ENCODE measurements at places on chromosomes 12 and 14.

DNA sequence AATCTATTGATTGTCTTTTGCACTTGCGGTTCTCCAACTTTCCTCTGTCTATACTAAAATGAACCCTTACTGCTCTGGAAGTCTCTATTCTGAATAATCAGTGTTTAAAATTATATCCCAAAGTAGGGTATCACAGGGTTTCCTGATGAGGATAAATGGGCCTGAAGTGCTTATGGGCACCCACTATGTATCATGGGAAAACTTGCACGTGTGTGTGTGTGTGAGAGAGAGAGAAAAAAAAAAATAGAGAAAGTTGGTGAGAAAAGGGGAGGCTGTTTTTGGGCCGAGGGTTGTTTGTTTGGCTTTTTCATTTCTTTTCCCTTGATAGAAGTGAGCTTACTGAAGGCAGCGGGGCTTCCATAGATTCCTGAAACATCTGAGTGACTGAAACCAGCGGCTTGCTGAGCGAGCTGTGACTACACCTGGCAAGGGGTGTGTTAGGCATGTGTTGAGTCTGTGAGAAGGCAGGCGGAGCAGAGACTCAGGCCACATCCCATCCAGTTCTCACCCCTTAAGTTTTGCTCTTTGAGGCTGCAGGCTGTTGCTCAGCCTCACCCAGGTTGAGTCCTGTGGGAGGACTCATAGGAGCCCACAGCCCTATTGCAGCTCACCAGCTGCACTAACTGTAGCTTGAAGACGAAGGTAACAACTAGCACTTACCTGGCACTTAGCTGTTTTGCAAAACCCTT is 17.2 kb downstream of the PPFIBP1 start:
- no peak for DNase-seq

DNA sequence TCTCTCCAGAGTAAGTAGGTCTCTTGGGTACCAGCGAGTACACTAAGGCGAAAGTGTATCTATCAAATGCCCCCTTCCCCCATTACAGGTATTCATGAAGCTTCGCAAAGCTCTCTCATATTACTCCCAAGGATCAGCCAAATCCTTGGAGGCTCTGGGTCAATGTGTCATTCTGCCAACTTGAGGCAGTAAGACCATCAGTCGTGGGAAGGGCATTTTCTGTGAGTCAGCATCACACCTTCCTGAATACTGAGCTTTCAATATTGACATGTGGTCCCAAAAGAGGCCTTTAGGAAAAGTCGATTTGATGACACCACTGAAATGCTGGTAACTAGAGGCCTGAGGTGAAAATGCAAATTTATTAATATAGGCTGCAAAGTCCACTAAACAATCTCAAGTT is 323.9 kb downstream of the LRIG3 start:
- no peak for DNase-seq

DNA sequence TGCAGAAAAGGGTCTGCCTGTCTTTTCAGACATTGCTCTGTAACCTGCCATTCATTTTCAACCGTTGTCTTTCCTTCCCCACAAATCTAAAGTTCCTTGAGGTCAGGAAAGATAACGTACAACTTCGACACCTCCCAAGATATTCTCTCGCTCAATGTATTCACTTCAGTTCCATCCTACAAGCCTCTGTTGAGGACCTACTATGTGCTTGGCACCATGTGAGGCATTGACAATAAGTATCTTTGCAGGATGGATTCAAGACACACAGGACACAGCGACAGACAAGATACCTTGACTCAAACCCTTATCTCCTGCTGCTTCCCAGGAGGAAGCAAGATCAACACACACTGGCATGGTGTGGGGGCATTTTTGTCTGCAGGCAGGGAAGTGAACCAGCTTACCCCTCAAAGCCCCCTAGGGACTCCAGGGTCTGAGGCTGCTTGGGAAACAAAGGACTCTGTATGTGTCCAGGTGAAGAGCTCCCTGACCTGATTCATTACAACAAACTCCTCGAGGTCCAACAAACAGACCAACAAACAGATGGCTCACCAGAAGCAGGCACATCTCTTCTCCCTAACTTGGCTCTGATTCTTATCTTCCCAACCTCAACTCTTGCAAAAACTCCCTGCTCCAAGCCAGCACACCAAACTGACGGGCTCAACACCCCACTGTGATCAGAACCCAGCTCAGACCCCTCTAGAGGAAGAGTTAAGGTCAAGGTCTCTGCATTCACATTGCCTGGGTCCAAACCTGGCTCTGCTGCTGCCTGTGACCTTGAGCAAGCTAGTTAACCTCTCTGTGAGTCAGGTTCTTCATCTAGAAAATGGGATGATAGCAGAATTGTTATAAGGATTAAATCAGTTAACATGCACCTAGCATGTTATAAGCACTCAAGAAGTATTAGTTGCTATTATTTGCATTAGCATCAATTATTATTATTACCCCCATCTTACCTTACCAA is 6.3 kb downstream of the NUAK1 start:
- DNase-seq = no peak

- peak; percentile 20 for DNase-seq
Observed at GRCh38 chr12:6696690-6697583, 3.7 kb downstream of the PIANP start.

DNA sequence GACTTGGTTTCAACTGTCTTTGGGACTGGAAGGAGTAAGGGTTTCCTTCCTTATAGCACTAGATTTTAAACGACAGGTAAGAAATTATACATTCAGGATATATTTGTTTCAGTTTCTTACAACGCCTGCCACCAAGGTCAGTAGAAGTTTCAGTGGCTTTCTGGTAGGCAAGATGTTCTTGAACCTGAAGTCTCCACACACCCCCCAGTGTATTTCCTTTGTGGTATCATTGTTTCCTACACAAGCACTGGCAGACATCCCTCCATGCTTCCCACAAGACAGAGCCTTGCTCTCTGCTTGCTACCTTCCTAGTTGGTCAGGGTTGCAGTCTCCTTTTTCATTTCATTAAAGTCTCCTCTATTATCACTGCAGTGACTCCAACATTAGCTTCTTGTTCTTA is 283.1 kb downstream of the FLRT2 start:
- DNase-seq = no peak

- DNase-seq = no peak
Observed at GRCh38 chr12:132710043-132710404, 618 bp upstream of the PGAM5 start.

GRCh38 chr14:101227611-101228594 is 324.4 kb upstream of the RTL1 start:
- DNase-seq = no peak

DNA sequence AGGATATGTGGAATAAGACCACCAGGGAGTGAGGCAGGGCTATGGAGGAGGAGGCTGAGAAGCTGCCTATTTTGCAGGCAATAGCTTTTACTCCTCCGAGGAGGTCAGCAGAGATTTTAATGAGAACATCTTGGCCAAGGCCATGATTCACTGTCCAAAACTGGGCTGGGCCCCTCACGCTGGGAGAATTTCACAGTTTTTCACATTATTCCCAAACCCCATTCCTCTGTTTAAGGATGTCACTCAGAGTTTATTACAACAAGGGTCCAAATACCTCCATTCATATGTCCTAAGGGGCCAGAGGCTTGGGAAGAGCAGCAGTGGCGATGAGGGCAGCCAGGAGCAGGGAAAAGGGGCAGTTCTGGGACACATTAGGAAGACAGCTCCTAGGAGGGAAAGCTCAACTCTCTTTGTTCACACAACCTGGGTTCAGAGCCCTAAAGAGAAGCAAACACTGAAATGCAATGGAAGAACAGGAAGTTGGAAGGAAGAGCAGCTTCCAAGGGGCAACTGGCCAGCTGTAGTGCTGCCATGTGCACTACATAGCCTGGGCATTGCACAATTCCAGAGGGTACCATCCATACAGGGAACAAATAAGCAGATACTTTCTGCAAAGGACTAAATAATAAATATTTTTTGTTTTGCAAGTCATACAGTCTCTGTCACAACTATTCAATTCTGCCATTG is 283.2 kb downstream of the NUAK1 start:
- DNase-seq = no peak

- no peak for DNase-seq
Observed at GRCh38 chr12:63124778-63125177, 26.2 kb downstream of the AVPR1A start.

- DNase-seq = no peak
Observed at GRCh38 chr12:51911307-51911706, 4.0 kb downstream of the ACVRL1 start.

DNA sequence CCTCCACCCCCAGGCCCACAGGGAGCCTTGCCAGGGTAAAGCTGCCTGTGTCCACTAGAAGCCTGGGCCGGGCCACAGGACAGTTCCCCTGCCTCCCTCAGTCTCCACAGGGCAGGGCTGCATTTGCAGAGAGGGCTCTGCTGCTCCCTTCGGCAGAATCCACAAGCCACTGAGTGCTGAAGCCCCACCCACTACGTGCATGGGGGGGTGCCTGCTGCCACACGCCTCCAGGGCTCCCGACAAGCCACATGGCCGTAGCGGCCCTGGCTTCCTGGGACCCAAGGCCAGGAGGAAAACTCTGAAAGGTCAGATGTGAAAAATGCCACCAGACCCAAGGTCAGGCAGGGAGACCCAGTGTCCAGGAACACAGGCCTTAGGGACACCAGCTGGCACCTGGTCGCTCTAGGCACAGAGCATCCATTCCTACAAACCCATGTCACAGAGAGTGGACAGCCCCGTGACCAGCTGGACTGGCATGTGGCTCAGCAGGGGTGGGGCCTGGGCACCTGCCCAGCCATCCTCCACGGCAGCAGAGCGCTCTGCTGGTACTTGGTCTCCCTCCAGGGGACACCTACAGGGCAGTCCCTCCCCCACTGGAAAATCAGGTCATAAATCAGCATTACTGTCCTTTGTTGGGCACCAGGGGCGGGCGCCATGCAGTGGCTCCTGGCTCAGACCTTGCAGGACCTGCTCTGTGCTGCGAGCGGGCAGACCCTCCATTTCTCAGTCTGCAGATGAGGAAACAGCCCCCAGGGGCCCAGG is 42.9 kb downstream of the CCDC85C start:
- no peak for DNase-seq

DNA sequence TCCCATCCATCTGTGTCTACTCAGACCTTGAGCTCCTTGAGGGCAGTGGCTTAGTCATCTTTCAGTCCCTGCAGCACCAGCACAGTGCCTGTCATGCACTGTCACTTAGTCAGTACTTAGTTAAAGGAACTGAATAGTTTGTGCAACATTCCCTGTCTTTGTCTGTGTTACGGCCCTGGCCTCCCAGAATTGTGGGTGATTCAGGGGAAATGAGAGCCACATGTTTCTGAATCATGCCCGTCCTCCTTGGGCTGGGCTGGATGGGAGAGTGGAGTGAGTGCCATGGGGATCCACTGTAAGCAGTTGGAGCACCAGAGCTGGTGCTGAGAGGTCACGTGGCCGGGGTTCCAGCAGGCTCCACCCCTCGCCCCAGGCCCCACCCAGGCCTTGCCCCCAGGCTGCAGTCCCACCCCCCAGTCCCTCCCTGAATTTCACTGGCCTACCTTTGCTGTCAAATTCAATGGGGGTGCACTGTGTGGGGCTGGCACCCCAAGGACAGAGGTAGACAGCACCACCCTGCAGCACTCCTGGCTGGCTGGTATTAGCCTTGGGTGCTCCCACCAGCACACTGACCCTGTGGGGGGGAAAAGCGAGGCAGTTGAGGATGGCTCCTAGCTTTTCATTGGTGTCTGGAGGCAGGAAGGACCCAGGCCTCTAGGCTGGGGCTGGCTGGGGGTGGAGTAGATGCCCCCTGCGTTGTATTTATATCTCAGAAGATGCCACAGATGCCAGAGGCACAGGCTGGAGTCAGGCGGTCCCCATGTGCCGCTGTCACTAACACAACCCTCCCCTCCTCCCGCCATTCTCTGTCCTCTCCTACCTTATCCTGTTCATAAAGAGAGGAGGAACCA is 7.5 kb downstream of the ITGA5 start:
- no peak for DNase-seq
